Caco-2 (cell line): ENCODE measurements at places on chromosomes 6 and 20. TPM values are rescaled to one million over a fixed set of nuclear protein-coding genes. Genes with fewer than 3 reads are reported as not detected.

NRSN1 gene
- not detected in 2 replicates for total RNA-seq

BMP5 gene
- 0.48 and 0.49 TPM in 2 replicates for total RNA-seq

HS3ST5 gene
- total RNA-seq, result 0.28 and 0.29 TPM in 2 replicates

ZNF831 gene
- not detected in 2 replicates for total RNA-seq

SS18L1 gene
- total RNA-seq, result 46.4 and 52.1 TPM in 2 replicates

PTCRA gene
- not detected in 2 replicates for total RNA-seq

SLC17A3 gene
- total RNA-seq, result not detected in 2 replicates

WFDC8 gene
- not detected in 2 replicates for total RNA-seq

ZNF334 gene
- total RNA-seq, result not detected in 2 replicates

NEDD9 gene
- 33.2 and 36.2 TPM in 2 replicates for total RNA-seq

MOG gene
- total RNA-seq, result not detected in 2 replicates

SYCP2L gene
- 0.12 and 0.20 TPM in 2 replicates for total RNA-seq

DNA sequence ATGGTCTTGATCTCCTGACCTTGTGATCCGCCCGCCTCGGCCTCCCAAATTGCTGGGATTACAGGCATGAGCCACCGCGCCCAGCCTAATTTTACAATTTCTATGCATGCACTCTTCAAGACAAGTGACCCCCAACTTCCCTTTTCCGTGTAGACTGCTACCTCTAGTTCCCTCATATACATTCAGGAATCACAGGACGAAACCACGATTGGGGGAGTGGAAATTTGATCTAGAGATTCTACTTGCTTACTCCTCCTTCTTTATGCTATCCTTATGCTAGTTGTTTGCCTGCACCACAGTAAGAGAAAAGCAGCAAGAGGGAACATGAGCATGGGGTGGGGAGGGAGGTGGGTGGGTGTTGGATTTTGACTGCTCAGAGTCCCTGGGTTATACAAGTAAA lies 34.9 kb downstream of the OSTM1 start:
- no peak for DNase-seq

DNA sequence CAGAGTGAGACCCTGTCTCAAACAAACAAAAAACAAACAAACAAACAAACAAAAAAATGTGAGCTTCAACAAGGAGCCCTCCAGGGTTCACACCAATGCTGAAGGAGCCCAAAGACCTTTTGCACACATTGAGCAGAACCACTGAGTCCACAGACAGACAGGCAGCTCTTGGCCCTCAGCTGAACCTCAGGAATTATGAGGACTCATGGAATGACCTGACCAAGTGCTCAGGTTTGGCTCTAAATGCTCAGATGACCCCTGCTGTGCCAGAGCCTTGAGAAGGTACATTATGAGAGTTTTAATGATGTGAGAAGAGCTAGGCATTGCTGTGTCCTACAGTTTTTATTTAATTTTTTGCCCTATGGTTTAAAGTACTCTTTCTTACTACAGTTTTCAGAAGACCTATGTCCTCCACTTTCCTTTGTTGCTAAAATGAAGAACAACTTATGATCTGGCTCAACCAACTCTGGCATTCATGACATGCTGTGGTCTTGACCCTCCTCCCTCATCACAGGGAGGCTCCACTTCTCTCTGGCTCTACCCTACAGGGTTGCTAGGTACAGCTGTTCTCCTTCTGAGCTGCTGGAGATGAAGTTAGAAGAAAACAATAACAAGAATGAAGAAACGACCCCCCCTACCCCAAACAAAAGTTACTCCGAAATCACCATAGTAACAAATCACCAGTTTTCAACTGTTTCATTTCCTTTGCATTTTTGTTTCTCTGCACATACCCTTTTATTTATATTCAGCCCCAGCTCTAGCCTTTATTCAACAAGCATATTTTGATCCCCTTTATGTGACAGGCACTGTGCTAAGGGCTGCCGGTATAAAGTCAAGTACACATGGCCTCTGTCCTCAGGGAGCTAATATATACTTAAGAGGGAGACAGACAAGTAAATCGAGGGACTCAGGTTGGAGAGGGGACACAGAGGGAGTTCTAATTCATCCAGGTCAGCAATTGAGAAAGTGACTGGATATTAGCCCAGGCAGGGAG lies 128.7 kb upstream of the TRAF3IP2 start:
- no peak for DNase-seq

- DNase-seq, result no peak
Measured at GRCh38 chr6:122747573-122747972, 31.9 kb upstream of the FABP7 start.

DNA sequence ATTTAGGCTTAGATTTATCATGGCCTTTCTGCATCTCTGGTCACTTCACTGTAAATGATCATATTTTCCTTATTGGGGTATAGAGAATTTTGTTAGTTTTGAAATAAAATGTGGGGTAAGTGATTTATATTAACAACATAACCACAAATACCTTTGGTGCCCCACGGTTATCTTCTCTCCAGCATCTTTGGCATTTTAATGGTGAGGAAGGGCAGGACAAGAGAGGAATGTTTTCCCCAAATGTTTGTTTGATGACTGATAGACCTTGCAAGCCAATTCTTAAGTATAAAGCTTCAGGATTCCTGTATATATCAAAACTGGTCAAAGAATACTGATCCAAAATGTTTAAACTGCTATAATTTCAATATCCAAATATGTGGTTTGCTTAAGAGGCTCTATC lies 171.6 kb upstream of the SMLR1 start:
- no peak for DNase-seq

- no peak for DNase-seq
Measured at GRCh38 chr6:85127168-85127498, 322.8 kb upstream of the NT5E start.

DNA sequence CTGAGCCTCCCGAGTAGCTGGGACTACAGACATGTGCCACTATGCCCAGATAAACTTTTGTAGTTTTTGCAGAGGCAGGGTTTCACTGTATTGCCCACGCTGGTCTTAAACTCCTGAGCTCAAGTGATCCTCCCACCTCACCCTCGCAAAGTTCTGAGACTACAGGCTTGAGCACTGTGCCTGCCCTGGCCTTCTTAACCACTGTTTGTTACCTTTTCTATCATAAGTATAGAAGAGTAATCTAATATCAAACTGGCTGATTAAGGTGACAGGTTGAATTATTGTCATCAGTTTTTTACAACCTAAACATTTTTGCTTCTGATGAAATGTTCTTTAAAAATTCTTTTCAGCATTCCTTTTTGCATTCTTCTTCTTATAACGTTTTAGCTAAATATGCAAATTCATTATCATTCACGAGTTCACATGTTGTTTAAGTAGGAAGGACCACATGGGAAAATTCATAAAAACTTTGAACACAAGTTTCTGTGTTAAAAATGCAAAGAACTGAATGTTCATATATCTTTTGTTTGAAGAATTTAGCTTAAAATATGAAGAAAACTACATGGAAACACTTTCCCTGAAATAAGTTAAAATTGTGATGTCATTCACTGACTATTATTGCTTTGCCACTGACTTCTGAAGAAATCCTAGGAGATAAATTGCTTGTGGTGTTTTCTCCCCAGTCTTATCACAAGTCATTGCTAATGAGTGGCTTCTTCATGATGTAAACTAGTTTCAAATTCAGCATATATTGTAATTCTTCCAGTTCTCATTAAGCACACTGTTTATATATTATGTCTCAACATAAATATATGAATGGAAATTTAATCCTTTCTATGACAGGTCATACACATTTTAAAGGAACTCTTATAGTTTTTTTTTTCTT lies 106.7 kb downstream of the ADGRB3 start:
- DNase-seq, result no peak

DNA sequence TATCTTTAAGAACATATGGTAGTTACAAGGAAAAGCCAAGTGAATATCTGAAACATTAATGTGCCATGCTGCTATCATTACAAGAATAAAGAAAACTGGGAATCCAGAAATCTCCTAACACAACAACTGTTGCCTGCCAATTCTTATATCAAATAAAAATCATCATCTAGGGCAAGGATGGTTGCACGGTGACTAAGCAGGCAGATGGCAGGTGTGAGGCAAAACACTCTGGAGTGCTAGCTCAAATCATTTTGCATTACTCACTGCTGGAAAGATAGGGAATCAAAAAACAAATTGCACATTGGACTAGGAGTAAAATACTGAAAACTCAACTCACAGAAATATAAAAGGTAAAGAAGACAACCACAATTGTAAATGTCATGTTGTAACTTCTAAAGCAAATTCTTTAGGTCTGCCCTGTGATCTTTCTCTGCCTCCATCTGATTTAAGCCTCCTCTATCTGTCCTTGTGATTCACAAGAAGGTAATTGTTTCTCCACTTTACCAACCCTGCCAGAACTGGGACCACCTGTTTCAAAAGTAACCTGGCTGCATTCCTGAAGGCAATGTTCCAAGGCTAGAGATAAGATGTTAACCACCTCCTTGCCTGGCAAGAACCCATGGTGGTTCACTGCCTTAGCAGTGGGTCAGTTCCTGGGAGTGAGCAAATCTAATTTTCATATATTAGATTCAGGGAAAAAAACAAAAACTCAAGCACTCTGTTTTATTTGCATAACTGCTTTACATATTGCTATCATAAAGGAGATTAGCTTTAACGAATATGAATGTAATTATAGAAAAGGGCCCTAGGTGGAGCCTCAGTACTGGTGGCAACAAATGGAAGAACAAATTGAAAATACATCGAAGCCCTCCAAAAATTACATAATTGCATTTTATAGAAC lies 33.1 kb upstream of the LCA5 start:
- peak; percentile 93 for DNase-seq

DNA sequence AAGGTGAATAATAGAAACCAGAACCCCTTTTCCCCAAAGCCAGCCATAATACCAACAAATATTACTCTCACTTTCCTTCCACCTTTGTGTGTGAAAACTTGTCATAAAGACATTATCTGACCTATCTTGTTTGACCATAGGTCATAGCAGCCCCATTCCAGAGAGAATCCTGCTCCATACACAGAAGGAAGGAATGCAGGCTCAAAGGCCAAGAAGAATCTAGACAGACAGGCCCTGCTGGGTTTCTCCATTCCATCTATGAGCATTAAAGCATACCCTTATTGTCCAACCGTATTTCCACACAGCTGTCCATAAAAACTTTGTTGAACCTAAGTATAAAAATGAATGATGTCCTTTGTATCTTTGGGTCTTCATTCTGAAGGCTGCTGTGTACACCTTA lies 40.7 kb upstream of the KCNK5 start:
- DNase-seq, result peak; percentile 88

GRCh38 chr6:154653853-154654252 lies 79.4 kb upstream of the SCAF8 start:
- DNase-seq, result no peak

GRCh38 chr6:112179631-112180030 lies 74.7 kb downstream of the LAMA4 start:
- no peak for DNase-seq
